Sciatic nerve (tissue), 2 donors: ENCODE measurements at places on chromosomes 2 and 18.

- no peak for DNase-seq
Observed at GRCh38 chr2:34093790-34094189, 494.7 kb upstream of the FAM98A start.

- DNase-seq = no peak
Observed at GRCh38 chr2:196268025-196268424, 96.6 kb upstream of the STK17B start.

DNA sequence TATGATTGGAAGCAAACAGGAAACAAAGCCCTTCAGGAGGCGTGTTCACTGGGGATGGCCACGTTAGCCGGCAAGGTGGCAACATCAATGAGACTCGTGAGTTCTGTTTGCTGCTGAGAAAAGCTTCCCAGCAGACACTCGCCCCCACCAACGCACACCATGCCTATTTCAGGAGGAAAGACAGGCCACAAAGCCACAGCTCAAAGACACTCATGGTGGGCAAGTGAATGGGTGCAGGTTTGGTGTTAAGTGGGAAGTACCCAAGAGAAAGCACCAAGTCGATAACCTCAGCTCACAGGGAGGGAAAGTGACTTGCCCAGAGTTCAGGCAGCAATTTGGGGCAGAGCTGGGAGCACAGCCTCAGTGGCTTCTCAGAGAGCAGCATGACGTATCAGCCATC is 10.5 kb upstream of the MTERF4 start:
- no peak for DNase-seq

GRCh38 chr18:68219872-68220271 is 495.0 kb downstream of the TMX3 start:
- no peak for DNase-seq

- no peak for DNase-seq
Observed at GRCh38 chr18:26971409-26971808, 105.9 kb upstream of the AQP4 start.

GRCh38 chr18:75341897-75342296 is 85.6 kb downstream of the SMIM21 start:
- no peak for DNase-seq

- peak; percentile 75 for DNase-seq
Observed at GRCh38 chr2:62196278-62196901, 475 bp downstream of the B3GNT2 start.

- peak; percentile 40 for DNase-seq
Observed at GRCh38 chr2:238094438-238095022, 5.6 kb upstream of the ESPNL start.

DNA sequence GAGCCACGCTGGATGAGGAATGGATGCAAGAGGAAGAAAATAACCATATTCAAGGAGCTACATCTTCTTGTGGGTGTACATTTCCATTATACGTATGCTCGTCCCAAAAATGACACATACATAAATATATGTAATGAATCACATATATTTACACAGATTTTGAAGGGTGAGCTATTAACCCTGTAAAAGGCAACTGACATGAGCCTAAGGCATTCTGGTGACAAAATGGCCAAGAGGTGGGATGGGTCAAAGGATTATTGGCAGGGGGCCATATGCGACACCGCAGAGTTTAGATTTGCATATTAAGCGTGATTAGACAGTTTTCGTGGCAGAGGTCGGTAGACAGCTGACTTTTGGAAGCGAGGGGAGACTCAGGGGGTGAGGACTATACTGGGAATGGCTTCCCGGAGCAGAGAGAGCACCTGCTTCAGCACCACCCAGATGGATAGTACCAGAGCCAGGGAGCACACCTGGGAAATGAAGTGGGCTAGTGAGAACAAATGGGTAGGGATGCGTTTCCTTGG is 431 bp upstream of the CNRIP1 start:
- no peak for DNase-seq

DNA sequence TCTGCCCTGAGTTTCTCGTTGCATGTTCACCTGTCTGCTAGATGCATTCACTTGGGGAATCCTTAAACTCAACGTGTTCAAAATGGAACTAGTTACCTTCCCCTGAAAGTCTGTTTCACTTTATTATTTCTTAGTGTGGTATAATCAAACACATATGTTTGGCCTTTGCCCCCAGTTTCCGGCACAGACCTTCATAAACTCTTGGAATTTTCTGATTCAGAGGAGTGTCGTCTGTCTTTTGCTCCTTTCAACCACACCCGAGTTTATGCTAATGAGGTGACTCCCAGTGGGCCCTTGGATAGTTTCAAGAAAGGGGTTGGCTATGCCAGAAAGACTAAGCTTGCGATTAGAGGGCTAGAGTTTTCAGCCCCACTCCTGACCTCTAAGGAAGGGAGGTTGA is 198.9 kb downstream of the CDCA7 start:
- no peak for DNase-seq
